Colonic mucosa (tissue), 4 donors: ENCODE measurements at places on chromosomes 3 and 15. TPM values are rescaled to one million over a fixed set of nuclear protein-coding genes. Genes with fewer than 3 reads are reported as not detected.

- no peak for DNase-seq
Measured at GRCh38 chr15:31084176-31084575, 17.3 kb downstream of the TRPM1 start.

- no peak for DNase-seq
Measured at GRCh38 chr3:111603679-111604078, 8.5 kb upstream of the ZBED2 start.

GRCh38 chr3:182565916-182566796, 227.1 kb upstream of the ATP11B start:
- no peak for DNase-seq

DNA sequence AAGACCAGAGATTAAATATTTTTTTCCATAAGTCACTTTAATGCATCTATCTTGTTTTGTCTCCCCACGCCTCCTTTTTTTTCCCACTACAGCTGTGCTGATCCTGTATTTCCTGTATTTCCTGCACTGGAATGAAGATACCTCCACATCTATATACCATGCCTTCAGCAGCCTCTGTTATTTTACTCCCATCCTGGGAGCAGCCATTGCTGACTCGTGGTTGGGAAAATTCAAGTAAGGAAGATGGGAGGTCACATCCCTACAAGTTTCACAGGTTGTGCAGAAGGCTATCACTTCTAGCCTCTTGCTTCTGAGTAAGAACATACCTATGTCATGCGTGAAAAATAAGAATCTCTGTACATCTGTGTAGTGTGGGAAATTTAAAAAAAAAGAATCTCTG, 3.1 kb downstream of the SLC15A2 start:
- no peak for DNase-seq

- DNase-seq: no peak
Measured at GRCh38 chr3:183092256-183092655, 7.0 kb downstream of the MCCC1 start.

DNA sequence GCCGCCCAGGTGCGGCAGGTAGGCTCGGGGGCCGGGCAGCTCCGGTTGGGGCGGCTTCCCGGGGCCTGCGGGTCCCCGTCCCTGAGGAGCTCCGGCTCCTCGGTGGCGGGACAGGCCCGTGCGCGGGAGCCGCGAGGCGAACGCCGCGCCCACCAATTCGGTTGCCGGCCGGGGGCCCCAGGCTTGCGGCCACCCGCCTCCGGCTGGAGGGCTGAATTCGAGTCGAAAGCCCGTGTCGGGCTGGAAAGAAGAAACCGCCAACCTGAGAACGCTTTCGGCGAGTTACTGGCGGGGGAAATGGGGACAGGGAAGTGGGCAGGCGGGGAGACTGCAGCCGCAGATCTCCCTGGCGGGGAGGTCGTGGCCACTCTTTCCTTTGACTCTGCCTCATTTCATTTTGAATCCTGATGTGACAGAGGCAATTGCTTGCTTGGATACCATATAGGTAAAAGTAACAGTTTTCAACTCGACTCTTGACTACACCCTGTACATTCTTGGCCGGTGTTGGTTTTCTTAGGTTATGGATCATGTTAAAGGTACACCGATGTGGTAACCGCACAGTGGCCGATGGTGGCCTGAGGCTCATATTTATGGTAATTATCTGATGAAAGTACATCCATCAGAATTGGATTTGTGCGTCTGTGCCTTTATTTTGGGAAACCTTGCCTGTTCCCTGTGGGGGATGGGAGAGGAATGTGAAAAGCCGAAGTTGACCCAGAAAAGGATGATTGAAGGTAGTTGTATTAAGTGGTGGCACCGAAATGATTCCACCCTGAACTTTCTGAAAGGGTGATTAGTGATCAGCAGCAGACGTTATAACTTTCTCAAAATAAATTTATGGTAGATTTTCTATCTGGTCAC, 1.7 kb downstream of the B3GNT5 start:
- DNase-seq: peak; percentile 40

GRCh38 chr15:87962428-87962827, 294.1 kb downstream of the NTRK3 start:
- DNase-seq: no peak

DNA sequence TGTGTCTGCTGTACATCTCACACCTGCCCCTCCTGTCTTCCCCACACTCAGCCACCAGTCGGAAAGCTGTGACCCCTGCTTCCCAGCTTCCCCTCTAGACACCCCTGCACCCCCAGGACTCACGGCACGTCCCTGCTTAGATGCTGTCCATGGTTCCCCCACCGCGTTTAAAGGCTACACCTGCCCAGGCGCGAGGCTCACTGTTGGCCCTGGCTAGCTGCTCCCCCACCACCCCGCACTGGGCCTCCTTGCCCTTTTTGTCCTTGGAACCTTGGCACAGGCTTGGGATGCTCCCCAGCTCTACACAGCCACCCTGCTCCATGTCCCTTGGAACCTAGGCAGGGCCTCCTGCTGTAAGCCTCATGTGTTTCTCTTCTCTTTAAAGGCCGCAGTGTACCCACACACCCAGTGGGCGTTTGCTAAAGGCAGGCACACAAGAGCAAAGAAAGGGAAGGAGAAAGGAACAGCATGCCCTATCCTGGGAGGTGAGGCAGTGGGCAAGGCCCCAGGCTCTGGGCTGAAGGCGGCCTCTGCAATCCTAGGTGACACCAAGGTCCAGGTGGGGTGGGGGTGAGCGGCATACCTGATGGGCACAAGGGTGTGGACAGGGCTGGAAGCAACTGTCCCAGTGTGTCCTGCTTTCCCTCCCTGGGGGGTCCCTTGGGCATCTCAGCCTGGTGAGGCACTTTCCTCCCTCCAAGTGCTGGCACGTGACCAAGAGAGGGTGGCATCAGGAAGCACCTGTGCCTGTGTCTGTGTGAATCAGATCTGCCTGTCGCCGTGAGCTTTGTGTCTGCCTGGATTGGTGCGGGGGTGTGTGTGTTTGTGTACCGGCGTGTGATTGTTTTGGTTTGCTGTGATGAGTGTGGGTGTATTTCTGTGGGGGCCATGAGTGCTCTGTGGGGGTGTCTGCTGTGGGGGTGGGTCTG, 54.4 kb downstream of the TPRA1 start:
- no peak for DNase-seq

GRCh38 chr15:89088605-89089315, 504 bp downstream of the ABHD2 start:
- peak; percentile 55 for DNase-seq

- no peak for DNase-seq
Measured at GRCh38 chr15:66433726-66434125, 47.0 kb downstream of the MAP2K1 start.

DNA sequence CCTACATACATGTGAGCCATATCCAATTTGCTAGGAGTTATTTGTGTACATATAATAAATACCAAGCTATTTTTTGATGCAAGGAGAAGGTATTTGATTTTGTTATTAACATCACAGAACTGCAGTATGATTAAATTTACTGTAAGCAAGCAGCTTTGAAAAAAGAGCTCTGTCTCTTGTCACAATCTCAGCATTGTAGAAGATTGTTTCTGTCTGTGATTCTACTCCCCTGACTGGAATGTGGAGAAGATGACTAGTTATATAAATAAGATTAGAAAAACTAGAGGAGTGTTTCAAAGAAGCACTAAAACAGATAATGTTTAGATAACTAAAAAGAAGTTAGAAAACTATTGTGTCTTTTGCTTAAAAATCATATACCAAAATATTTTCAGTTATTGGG, 17.1 kb upstream of the DCBLD2 start:
- no peak for DNase-seq

DNA sequence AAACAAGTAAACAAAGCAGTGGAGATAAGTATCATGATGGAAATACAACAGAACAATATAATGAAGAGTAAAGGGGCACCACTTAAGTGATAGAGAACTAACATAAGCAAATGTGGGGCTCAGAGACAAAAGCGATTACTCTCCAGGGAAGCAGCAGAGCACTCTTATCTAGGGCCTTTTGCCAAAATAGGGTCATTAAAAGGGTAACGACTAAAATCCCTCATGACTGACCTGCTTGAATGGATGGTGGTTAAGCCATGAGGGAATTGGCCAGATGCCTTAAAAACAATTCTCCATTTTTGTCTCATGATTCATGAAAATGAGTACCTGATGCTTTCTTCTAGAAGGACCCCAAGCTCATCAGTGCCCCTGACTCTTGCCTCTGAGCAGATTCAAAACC, 3.2 kb upstream of the SLC7A14 start:
- DNase-seq: no peak

DNA sequence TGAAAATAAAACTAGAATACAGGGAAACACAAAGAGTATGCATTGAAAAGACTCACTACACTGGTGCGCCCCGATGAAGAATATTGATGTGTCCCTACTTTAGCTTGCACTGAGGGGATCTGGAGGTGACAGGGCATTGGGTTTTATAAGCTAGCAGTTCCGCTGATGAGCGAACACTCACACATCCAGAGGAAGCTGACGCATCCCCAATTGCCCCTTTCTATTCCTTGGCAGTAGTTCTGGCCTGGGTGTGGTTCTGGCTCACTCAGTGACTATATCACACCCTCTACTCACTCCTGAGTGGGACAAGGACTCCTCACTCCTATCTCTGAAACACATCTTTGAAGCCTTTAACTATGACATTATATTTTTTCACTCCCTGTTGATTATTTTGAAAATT, 71.0 kb downstream of the B3GNT5 start:
- no peak for DNase-seq

DNA sequence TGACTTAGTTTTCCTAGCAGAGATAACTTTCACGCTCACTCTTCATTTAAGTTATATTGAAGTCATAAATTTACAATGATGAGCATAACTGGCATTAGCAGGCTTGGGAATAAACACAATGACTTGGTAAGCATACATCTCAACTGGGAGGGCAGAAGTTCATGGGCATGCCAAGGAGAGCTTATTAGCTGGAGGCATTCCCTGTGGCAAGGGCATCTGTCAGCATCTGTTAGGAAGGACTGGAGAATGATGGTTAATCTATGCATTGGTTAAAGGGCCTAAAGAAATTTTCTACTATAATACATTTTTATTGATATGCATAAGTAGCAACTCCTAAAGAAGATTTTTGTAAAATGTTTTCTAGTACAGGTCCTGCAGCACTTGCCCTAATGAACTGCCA, 52.4 kb downstream of the NEK11 start:
- no peak for DNase-seq

- no peak for DNase-seq
Measured at GRCh38 chr3:41317718-41318117, 118.4 kb downstream of the CTNNB1 start.

GRCh38 chr3:117853923-117854668, 1144.5 kb downstream of the TUSC7 start:
- no peak for DNase-seq

GRCh38 chr3:107806536-107806935, 283.8 kb downstream of the BBX start:
- no peak for DNase-seq

- no peak for DNase-seq
Measured at GRCh38 chr3:17808994-17809393, 66.6 kb upstream of the TBC1D5 start.

GRCh38 chr15:97993310-97993738, 32.8 kb downstream of the ARRDC4 start:
- DNase-seq: no peak

DNA sequence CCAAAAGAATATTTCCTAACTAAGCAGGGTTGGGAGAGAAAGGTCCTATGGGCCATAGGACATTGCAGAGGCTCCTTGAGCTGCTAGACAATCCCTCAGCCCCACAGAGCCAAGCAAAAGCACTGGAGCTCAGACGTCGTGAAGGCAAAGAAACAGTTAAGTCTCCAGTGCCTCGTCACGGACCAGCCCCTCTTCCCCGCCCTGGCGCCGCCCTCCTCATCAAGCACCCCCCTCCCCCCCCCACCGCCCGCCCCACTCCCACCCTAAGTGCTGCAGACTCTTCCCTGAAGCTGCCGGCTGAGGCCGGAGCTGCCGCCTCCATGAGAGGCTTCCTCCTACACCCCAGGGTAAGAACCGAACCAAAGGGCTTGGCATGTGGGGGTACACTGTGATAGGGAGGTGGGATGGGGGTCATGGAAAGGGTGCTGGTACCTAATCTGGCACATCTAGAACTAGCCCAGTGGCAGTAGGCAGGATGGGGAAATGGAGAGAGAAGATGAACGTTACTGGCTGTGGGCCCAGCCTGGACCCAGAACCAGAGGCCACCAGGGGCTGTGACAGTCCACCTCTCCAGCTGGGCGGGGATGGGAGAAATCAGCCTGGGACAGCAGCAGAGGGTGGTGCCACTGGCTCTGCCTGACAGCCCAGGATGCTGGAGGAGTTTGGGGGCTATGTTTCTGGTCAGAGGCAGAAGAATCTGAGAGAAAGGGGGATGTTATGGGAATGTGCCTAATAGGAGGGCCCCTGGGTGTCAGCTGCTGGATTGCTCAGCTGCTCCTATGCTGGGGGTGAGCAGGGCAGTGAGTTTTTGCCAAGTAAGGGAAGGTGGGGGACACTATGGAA, at the start of gene MAP1A:
TSS of gene MAP1A (plus strand) at position 255 of the 843 bp plus-strand sequence. CDS start 3,866 bp downstream, outside the sequence.
- DNase-seq: peak; percentile 36

DNA sequence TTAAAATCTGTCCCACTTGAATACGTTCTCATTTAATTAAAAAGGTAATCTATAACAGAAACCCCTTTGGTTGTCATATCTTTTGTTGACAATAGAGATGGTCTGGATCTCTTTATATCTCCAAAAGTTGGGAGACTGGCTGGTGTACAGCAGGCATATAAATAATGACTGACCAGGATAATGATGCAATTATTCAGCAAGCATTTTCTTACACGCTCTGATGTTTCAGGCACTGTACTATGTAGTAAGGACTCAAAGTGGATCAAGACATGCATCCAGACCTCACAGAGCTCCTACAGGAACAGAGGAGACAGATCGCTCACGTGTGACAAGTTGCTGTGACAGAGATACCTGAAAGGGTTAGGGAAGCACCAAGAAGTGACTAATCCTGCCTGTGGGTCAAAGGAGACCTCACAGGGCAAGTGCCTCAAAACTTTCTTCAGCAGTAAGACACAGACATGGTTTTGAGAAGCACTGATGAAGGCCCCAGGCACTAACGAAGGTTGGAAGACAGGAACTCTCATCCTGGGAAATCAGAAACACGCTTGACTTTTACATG, 25.7 kb downstream of the VPS39 start:
- no peak for DNase-seq

GRCh38 chr3:80099559-80100066, 331.8 kb upstream of the ROBO1 start:
- no peak for DNase-seq

DNA sequence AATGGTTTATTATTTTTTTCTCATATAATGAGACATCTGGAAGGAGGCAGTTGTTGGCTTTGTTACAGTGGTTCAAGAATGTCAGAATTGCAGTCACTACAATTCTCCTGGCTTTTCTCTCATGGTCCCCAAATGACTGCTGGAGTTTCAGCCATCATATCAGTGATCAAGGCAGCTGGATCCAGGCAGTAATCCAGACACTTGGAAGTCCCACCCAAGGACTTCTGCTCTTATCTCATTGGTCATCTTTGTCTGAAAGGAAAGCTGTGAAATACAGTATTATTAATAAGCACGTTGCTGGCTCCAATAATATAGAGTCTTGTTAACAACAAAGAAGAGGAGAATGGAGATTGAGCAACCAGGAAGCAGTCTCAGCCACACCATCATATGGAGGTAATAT, 22.9 kb upstream of the MED12L start:
- DNase-seq: no peak

- DNase-seq: no peak
Measured at GRCh38 chr3:153767601-153768560, 353.3 kb upstream of the ARHGEF26 start.

The PIERCE2 gene
- 11.4 TPM for total RNA-seq

The MAP1A gene
- 5.6 TPM for total RNA-seq

The CLSTN2 gene
- 0.82 TPM for total RNA-seq

The ACP3 gene
- total RNA-seq: 23.5 TPM

The LSAMP gene
- total RNA-seq: 1.1 TPM

The MORC1 gene
- total RNA-seq: not detected

The TGFBR2 gene
- 53.5 TPM for total RNA-seq

The CLDN18 gene
- 0.11 TPM for total RNA-seq

The GRAMD2A gene
- 2.3 TPM for total RNA-seq

The THPO gene
- 0.17 TPM for total RNA-seq
